ENCODE measurements at places on chromosomes 3 and 15.

DNA sequence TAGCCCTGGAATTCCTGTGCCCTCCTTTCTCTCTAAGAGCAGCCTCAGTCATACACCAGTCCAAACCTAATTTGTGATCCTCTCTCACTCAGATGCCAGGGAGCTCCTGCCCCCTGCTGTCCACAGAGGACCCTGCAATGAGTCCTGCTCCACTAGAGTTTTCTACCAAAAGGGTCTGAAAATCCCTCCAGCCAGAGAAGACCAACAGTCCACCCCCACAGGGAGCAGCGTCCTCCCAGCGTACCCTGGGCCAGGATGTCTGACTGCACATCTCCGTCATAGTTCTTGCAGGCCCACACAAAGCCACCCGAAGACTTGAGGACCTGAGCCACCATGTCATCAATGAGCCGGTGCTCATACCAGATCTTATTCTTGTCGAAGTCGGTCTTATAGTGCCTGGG lies 15.4 kb downstream of the IDH2 start:
- DNase-seq, result peak; percentile 79

DNA sequence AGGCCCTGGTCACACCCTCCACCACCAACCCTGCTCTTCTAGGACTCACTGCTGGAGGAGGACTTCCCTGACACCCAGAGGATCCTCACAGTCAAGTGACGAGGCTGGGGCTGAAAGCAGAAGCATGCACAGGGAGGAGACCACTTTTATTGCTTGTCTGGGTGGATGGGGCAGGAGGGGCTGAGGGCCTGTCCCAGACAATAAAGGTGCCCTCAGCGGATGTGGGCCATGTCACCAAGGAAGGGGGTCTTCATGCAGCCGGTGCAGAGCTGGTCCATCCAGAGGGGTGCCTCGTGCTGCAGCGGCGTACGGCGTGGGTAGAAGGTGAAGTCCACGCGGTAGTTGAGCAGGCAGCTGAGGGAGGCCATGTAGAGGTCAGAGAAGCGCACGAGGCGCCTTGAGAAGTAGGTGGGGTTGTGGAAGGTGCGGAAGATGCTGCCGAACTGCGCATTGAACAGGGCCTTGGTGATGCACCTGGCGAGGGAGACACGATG lies 9.4 kb downstream of the NT5DC2 start:
- DNase-seq, result no peak

GRCh38 chr3:8445861-8446260 lies 55.8 kb upstream of the LMCD1 start:
- DNase-seq, result no peak

DNA sequence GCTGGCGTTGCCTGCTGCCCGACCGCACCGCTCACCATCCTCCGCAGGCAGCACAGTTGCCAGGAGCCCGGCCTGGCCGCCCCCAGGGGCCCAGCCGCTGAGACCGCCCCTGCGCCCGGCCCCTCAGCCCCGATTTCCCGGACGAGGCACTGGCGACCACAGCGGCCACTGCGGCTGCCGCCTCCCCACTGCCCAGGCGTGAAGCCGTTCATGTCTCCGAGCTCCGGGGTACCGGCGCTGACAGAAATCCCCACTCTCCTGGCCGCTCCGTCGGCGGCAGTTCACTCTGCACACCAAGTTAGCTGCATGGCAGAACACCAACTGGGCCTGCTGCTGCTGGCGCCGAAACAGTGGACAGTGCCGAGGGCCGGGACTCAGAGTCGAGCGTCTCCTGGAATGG lies 8.5 kb downstream of the SELENOT start:
- no peak for DNase-seq

DNA sequence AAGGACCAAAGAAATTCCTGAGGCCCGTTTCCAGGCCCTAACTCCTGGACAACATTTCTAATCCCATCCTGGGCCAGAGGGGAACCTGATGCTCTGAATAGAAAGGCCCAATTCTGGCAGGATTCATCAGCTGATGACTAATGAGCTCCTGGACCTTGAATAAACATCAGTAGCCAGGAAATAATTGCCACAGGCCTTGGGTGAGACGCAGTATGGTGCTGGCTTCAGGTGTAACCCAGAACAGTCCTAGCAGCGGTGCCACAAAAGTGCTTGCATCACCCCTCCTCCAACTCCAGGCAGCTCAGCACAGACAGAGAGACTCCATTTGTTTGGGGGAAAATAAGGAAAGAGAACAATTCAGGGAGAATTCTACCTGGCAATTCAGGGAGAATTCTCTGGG lies 184.7 kb upstream of the POU1F1 start:
- DNase-seq, result peak; percentile 61

- no peak for DNase-seq
Measured at GRCh38 chr3:155912090-155912489, 41.6 kb downstream of the GMPS start.

DNA sequence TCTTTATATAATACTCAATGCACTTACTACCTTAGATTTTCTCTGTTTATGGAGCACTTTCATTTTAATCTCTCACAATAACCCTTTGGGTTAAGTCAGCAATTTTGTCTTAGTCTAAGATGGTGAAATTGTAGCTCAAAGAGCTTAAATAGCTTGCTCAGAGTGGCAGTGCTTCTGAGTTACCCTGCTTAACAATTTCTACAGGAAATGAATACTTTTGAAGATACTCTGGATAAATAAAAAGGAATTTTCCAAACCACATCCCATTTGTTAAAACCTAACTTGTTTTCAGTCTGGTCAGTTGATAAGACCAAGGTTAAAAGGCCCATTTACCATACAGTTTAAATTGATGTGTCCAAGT lies 37.2 kb downstream of the HMG20A start:
- no peak for DNase-seq

DNA sequence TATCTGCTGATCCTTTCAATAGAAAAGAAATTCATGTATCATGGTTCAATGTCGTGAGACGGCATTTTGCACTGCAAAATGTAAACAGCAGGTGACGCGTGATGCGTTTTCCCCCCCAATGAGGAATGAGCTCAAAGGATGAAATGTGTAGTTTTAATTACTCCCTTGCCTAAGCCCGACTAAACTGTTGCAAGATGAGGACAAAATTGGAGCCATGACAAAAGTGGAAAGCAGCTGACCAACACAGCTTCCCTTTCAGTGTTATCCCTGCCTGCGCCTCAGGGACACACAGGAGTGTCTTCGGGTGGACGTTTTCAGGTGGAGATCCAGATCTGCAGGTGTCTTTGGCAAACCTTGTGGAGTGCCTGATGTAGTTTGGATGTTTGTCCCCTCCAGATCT lies 92.0 kb downstream of the GABRG3 start:
- DNase-seq, result no peak

DNA sequence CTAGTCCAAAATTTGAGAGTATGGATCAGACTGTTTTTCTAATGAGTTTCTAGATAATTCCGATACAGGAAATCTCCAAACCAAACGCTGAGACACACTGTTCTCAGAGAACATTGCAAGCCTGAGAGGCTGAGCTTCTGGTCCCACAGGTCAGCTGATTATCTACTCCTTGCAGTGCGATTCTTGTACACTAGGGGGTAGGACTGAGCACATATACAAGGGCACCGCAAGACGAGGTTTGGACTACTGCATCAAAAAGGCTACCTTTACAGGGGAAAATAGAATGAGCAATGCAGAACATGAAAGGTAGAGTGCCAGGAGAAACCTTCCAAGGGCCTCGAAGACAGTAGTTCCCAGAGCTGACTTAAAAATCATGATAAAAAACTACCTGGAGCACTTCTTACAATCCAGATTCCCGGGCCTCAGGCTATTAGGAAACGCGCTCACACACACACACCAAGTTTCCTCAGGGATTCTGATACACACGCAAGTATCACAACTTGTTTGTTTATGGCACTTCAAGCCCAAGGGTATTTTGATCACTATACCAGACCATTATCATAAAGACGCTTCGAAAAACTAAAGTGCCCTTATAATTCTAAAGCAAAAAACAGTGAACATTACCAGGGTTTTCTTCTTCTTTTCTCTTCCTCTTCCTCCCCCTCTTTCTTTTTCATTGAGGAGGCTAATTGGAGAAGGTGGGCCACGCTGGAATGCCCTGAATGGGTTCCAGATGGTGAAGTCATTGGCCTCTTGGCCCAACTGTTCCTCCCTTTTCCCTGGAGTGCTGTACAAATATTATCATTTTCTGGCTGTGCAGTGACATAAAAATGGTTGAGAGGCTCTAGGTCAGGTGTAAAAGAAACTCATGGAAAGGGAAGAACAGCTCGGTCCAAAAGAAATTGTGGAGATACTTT lies 61.8 kb downstream of the SLC12A8 start:
- DNase-seq, result peak; percentile 75

- DNase-seq, result no peak
Measured at GRCh38 chr3:60186359-60186758, 1064.9 kb downstream of the FHIT start.

DNA sequence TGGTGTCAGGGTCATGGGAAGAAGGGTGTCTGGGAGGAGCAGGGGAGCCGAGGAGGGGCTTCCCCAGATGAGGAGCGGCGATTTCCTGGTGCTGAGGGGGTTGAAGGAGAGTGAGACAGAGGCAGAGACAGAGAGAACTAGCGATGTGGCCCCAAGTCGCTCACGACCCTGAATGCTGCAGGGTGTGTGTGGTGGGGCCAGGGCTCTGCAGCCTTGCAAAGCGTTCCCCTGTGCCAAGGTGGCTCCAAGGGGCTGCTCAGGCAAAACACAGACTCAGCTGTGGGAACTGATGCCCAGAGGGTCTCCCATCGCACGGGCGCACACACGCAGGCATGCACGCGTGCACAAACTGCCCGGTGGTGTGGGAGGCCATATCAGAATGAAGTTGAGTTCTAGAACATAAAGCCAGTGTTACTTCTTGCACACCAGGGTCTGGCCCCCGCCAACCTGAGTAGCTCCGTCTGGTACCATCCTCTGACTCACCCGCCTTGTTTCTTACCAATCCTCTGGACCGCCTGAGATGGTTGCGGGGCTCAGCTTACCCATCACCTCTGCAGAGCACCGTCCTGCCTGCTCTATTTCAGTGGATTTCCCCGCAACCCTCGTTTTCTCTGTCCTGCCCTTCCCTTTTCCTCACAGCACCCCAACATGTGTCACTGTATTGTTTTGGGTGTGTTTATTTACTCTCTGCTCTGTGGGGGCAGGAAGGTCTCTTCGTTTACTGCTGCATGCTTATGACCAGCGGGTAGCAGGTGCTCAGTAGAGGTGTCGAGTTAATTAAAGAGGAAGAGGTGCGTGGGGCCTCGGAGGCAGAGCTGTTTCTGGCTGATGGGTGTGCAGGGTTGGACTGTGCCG lies 4.5 kb downstream of the MELTF start:
- peak; percentile 42 for DNase-seq

- no peak for DNase-seq
Measured at GRCh38 chr15:45884289-45884688, 249.5 kb downstream of the SQOR start.

DNA sequence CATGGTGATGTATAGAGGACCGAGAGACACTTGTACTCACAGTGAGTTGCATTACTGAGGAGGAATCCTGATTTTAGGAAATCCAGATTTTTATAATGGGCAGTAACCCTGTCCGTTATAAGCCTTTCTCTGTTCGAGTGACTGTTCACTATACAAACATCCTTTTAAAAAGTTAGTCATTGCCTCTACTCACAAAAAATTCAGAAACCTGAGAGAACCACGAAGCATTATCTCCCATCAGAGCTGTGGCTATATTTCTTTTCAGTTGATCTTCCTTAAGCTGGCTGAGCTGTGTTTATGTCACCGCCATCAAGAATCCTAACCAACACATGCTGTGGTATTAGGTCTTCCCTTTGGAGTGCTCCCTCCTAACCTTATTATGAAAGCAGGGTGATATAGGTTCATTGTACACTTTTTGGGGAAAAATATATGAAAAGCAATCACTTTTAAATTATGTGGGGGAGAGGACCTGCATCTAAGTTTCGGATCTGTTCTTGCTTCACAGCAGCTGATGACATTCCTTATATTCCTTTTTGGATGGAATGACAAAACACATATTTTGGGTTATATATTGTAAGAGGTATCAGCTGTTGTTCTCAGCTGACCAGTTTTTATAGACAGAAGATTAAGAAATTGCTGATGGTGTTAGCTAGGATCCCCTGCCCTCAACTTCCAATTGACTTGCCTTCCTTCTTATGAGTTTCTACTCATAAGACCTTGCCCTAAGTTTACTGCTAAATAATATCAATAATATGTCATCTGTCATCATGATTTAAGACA lies 465.9 kb upstream of the RASGRP1 start:
- DNase-seq, result no peak

- no peak for DNase-seq
Measured at GRCh38 chr15:75193272-75193671, 8.4 kb upstream of the C15orf39 start.

DNA sequence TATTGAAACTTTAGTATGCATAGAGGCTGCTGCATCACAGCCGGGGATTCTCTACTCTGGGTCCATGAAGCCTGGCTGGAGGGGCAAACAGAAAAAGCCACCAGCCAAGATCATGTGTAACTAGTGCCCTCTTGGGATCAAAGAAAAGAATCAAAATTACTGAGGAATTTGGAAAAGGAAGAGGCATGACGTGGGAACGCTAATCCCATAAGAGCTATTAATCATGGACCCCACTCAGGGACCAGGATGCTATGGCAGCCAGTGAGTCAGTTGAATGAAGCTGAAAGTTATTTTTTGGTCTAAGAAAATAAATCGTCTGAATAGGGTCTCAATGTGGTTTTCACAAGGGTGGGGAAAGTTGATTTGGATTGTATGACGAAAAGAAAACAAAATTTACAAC lies 1165.1 kb downstream of the ROBO2 start:
- DNase-seq, result peak; percentile 53

GRCh38 chr3:134330883-134331810 lies 43.1 kb downstream of the AMOTL2 start:
- DNase-seq, result peak; percentile 92

GRCh38 chr3:189122526-189123205 lies 49.1 kb upstream of the TPRG1 start:
- no peak for DNase-seq

GRCh38 chr3:9785602-9786001 lies 6.7 kb downstream of the TADA3 start:
- DNase-seq, result no peak

GRCh38 chr3:177545964-177546363 lies 348.7 kb upstream of the TBL1XR1 start:
- DNase-seq, result no peak

DNA sequence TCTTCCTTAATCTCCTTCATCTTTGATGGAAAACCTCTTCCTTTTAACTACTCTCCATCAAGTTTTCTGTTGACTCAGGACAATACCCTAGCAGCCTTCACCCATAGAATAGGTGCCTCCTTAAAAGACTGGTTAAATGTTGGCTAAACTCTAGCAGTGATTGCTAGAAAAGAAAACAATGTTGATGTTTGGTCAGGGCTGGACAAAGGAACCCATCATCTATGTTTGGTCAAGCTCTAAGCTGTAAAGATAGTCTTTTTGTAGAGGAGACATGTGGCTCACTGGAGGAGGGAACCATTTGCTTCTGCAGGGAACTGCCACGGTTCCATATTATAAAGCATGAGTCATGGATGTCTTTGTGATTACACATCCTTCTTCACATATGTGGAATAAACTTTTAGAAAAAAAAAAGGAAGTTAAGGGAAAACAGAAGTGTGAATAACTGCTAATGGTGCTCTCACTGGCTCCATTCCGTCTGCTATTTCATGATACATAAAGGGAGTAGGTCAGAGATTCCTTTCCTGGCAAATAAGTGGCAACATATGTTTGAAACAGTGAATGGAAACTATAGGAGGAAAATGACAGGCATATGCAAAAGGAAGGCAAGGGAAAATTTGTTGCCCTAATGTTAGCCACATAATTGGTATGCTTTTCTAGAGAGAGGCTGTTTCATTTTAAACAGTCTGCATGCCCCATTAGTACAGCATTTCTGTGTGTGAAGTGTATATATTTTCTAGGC lies 78.2 kb downstream of the CMSS1 start:
- peak; percentile 57 for DNase-seq

- DNase-seq, result no peak
Measured at GRCh38 chr3:52313188-52313773, 2.8 kb upstream of the DNAH1 start.

Measured in islet precursor cell (in vitro differentiated cells).